ENCODE measurements at places on chromosomes 11 and 22.

GRCh38 chr11:45618897-45619296, 46.5 kb downstream of the CHST1 start:
- no peak for DNase-seq

- no peak for DNase-seq
Measured at GRCh38 chr11:22989371-22989770, 129.1 kb upstream of the CCDC179 start.

DNA sequence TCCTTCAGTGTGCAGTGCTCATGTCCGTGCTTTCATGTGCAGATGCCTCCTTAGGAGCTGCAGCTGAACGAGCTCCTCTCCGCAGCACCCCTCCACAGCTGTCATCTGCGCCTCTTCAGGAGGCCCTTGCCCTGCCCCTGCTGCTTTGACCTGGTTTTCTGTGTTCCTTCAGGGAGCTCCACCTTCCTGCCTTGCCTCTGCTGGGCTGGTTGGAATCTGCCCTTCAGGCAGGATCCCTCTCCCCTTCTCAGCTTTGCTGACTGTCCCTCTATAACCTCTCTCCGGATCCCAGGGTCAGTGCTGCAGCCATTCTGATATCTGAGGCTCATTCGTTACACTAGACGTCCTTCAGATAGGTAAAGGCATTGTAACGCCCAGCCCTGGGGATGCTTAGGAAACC, 67.9 kb downstream of the SCN3B start:
- DNase-seq: no peak

GRCh38 chr11:17431139-17431538, 42.7 kb upstream of the KCNJ11 start:
- DNase-seq: no peak

DNA sequence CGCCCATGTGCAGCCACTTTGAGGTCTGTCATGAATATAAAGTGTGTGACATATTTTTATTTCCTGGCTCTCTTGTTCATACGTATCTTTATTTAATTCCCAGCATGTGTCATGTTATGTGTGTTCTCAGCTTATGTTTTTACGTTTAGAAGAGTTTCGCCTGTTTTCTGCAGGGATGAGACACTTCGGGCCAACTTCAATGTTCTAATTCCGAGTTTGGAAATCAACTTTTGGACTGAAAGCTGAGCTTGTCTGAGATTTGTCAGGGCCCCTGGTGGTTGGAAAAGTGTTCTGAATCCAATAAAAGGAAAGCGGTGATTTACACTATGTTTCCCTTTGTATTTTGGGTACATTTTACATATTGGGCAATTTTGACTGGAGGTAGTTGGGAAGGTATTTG, 810.7 kb downstream of the TBC1D22A start:
- DNase-seq: no peak

DNA sequence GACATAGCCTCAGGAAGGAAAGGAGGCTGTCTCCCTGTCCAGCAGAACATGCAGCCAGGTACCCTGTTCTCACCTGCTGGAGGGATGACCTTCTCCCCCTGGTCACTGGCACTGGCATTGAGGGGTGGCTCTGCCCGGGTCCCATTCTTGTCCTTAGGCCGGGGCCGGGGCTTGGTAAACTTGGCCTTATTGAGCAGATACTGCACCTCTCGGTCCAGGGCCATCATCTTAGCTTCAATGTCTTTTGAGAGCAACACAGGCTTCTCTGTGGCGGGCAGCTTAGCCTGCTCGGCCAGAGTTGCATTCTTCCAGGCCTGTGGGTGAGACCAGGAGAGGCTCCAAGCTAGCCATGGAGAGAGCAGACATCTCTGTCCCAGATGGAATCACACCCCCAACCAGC, 10.5 kb downstream of the HYOU1 start:
- no peak for DNase-seq

DNA sequence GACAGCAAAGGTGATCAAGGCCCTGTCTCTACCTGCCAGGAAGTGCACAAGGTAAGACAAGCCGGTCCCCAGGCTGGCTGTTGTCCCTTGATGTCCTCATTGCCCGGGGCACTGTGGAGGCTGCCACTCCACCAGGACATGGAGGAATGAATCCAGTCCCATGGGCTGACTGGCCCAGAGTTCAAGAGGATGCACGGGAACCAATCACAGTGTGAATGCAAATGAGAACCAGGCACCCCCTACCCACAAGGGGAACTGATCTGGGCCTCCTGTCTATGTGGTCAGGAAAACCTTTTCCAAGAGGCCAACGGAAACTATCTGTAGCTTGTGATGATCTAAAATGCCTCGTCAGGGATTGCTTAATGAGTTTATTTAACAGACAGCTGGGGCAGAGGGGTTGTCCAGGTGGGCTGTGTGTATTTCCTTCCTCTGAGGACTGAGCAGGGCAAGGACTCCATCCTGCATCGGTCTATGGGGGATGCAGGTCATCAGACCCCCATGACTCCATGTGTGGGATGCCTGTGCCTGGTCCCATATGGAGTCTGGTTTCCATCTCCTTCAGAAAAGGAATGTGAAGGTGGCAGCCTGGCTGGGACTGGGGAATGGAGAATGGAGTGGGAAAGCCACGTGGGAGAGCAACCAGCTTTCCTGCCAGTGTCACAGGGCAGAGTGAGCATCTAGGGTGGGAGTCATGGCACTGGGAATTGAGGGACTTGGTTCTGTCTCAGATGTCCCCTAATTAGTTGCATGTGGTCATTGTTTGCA, 60.5 kb downstream of the CD82 start:
- no peak for DNase-seq

DNA sequence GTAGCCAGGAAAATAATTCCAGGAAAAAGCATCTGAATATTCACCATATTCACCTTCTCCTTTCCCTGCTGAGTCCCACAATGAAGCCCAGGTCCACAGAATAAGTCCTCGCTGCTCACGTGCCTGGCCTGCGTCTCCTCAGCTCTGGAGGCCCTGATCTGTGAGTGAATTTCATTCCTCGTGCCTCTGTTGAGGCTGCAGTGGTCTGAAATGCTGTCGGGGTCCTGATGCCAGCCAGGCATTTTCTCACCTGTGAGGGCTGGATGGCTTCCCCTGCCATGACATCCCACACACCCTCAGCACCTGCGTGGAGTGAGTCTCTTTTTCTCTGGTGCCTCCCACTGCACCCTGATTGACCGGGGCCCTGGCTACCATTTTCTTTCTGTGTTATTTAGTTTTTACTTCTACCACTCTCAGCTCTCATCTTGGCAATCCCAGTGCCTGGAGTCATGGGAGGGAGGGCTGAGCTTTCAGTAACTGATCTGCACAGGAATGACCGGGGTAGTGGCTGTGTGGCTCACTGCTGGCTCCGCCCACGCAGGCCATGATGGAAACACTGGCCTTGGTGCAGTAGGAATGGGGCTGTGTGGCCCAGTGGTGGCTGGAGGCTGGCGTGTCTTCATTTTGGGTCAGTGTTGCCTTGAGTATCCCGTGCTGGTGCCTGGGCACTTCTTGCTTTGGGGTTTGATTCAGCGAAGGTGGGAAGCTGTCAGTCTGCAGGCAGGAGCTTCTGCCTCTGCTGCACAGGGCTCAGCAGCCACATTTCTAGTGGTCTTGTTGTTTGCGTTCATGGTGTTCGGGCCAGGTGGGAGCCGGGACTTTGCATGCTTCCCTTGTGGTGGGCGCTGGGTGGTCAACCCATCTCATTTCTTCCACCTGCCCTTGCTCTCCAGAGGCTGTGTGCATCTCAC, 807.2 kb downstream of the TBC1D22A start:
- DNase-seq: no peak

- DNase-seq: no peak
Measured at GRCh38 chr11:71221201-71221600, 31.2 kb downstream of the SHANK2 start.

DNA sequence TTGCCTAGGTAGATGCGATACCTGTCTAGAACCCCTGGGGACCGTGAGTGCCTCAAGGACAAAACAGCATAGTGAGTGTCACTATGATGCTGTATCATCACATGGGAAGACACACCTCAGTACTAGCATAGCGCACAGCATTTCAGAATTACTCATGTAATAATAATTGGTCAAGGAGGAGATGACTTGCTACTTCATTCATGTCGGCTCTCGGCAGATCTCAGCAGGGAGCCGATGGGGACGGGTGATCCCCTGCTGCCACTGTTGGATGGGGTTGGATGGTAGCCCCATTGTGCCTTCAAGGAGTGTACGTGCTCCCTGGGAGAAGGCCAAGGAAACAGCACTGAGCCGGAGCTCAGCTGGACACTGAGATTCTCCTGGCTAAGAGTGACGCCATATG, 186.9 kb downstream of the EFCAB6 start:
- no peak for DNase-seq

GRCh38 chr11:90874986-90875385, 652.1 kb upstream of the CHORDC1 start:
- DNase-seq: no peak

DNA sequence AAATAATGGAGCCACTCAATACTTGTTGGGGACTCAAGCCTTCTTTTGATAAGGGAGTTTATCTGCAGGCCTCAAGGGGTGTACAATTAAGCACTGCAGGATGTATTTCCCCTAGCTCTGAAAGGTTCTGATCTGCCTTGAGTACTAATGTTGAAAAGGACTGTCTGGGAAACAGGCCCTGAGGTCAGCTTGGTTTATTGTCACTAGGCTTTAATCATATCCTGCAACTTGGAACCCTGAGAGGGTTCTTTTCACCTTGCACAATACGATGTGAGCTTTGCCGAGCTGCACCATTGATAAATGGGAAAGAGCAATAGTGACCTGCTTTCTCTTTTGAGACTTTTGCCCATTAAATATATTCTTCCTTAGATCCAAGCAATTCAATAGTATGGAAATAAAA, 31.6 kb upstream of the HORMAD2 start:
- no peak for DNase-seq

DNA sequence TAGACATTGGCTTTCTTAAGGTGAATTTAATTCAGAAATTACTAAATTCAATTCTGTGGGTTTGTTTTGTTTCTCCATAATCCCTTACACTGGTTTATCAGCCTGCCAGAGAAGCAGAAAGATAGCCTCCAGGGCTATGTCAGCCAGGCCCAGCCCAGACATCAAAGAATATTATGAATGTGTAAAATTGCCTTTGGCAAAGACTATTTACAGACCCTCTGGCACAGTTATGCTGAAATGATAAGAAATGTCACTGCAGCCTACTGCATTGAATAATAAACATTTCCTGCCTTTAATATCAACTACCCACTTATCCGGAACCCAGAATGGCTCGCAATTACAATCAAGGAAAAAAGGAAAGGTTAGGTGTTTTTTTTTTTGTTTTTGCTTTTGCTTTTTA, 562.5 kb upstream of the LRRC4C start:
- no peak for DNase-seq

GRCh38 chr11:60657888-60658287, 41.5 kb upstream of the MS4A8 start:
- no peak for DNase-seq

DNA sequence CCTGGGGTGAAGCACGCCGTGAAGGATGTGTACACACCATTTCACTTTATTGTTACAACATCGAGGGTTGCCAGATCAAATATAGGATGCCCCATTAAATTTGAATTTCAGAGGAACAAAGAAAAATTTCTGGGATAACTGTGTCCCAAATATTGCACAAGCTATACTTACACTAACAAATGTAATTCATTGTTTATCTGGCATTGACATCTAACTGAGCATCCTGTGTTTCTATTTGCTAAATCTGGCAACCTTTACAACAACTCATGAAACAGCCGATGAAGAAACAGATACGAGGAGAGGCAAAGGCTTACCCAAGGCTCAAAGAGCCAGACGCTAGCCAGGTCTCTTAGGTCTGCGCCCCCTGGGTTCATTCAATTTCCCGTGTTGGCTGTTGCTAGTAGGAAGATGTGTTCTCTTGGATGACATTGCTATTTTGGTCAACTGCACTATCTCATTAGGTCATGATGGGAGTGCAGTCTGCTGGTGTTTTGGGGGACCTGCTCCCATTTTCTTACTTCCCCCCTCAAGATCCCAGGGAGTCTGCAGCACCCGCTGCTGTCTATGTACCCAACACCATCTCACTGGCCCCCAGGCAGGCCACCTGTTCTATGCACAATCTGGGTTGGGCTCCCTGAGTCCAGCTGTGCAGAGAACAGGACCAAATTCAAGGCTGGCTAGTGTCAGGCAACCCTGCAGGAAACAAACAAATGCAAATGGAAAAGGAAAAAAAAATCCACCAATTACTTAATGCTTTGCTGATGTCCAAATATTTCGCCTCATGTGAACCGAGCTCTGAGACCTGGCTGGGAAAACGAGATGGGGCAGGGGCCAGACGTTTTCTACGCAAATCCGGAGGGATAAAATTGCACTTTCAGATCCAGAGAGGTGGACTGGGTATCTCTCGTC, 560.9 kb downstream of the MIAT start:
- DNase-seq: no peak

DNA sequence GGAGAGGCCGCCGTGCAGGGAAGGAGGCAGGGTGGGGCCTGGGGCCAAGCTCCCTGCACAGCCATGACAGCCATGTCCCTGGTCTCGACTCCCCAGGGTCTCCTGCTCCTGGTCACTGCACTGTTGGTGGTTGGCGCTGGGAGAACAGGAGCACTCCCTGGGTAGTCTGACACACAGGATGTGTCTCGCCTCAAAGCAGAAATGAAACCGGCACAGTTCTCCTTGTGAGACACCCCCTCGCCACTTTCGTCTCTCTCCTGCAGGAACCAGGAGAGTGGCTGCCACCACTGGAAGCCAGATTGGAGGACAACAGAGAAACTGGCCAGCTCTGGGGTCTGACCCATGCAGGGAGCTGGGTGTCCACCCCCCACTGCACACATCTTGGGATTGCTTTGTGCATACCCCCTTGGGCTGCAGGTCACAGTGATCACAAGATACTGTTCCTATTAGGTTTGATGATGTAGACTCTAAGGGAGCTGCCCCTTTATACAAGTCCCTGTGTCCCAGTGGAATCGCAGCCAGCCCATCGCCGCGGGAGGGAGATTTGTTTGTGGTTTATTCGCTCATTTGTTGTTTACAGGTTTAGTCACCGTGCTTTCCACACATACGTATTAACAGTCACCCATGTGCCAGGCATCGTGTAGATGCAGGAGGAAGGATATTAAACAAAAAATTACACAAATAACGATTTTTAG, 27.0 kb upstream of the YWHAH start:
- no peak for DNase-seq

Measured in activated T-cell treated with anti-CD3 and anti-CD28 coated beads for 24 hours (primary cell).